ENCODE measurements at places on chromosomes 11 and 22. TPM values are rescaled to one million over a fixed set of nuclear protein-coding genes. Genes with fewer than 3 reads are reported as not detected.
A peak's percentile ranks its signal among the peaks of the same experiment; 100 is the strongest.

GRCh38 chr11:2275334-2276279 lies 5.2 kb upstream of the ASCL2 start:
- no peak for DNase-seq

GRCh38 chr11:108226036-108226435 lies 3.2 kb downstream of the ATM start:
- DNase-seq, result no peak

GRCh38 chr11:128714881-128715280 lies 21.0 kb downstream of the FLI1 start:
- no peak for DNase-seq

DNA sequence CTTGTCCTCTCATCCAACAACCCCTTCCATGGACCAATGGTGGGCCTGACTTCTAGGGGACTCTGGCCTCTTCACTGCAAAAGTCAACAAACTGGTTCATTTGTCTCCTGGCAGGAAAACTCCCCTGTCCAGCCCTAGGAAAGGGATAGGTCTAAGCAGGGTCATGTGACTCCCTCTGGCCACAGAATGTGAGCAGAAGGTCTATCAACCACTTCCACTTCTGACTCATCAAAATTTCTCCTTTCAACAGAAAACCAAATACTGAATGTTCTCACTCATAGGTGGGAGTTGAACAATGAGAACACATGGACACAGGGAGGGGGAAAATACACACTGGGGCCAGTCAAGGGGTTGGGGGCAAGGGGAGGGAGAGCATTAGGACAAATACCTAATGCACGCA lies 1.3 kb upstream of the ISX start:
- DNase-seq, result no peak

DNA sequence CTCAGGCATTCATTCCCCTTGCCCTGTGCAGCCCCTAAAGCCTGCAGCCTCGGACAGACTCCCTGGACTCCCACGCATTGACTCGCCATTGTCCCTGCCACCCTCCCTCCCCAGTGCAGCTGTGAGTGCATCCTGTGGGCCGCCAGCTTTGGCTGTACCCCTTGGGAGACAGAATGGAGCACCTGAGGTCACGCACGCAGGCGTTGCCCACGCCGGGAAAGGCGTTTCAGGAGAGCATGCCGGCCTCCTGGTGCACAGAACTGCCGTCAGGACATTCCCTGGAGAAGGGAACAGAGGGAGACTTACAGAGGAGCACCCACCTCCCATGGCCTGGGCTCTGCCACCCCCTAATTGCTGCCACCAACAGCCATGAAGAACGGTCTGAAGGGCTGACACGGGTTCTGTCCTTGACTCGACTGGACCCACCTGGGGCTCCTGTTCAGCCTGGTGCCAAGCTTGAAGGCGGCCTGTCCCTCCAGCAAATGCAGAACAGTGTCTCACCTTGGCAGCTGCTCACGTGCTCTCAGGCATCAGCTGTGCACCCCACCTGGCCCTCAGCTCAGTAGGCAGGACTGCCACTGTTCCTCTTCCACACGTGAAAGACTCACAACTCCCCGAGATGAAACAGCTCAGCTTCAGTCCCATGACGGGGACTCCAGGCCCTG lies 503.8 kb downstream of the BRD1 start:
- DNase-seq, result no peak

GRCh38 chr22:47966316-47966715 lies 1203.9 kb downstream of the TBC1D22A start:
- DNase-seq, result no peak

GRCh38 chr22:17980638-17981051 lies 43.7 kb downstream of the MICAL3 start:
- DNase-seq, result no peak

GRCh38 chr11:20110908-20111669 lies 49.2 kb downstream of the DBX1 start:
- peak; percentile 18 for DNase-seq

DNA sequence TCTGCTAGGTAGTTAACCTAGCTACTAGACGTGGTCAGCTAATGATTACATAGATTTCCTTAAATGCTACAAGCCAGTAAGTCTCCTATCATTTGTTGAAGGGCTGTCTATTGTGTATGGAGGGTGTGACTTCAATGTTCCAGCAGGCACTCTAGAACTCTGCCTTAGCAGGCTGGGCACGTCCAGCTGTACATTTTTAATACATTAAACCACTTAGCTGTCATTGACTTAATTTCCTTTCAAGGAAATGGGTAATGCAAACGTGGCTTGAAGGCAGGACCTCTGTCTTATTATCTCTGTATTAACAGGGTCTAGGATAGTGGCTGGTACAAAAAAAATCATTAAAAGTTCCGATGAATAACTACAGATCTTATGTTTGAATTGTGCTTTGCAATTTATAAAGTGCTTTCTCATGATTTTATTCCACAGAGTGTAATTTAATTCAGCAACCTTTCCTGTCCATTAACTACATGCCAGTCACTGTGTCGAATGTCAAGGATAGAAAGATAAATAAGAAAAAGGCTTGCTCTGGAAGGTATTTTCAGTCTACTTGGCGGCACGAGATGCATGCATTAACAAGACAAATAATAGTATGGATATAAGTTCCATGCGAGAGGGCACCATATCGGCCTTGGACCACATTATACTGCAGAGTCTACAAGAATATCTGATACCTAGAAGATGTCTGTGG lies 60.3 kb downstream of the APOL3 start:
- no peak for DNase-seq

- no peak for DNase-seq
Observed at GRCh38 chr11:128559496-128560103, 27.8 kb downstream of the ETS1 start.

SLC22A25 gene
- total RNA-seq, result not detected

PATE4 gene
- total RNA-seq, result not detected

MMP1 gene
- total RNA-seq, result not detected

MTFP1 gene
- total RNA-seq, result 10.4 TPM

VPS26B gene
- 33.9 TPM for total RNA-seq

PARVG gene
- total RNA-seq, result 1.1 TPM

TRPM5 gene
- total RNA-seq, result not detected

Measured in heart right ventricle (tissue), 16 donors.